IPS DF 6.9 (cell line): ENCODE measurements at places on chromosomes 7 and 10.

GRCh38 chr10:17195083-17195482 is 6.4 kb downstream of the TRDMT1 start:
- DNase-seq: no peak

GRCh38 chr7:105097619-105098018 is 83.6 kb downstream of the KMT2E start:
- no peak for DNase-seq

DNA sequence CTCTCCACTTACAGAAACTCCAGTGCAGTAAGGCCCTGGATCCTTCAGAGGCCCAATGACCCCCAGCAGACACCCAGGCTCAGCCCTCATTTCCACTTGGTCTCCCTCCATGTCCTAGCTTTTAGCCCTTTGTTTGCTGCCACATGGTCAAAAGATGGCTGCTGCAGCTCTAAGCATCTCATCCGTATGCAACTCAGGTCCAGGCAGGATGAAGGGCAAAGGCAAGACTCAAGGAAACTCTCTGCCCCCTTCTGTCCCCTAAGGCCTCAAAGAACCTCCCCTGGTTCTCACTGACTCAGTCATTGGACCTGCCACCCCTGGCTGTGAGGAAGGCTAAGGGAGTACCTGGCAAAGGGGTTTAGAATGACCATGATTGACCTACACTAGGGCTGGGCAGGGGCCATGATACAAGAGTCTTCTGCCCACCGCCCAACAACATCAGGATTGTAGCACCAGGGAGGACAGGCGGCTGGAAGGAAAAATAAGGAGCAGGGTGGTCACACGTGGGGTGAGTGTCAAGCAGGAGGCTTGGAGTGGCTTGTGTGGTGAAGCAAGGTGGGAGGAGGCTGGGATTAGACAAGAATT is 303.8 kb upstream of the ZMIZ1 start:
- no peak for DNase-seq

DNA sequence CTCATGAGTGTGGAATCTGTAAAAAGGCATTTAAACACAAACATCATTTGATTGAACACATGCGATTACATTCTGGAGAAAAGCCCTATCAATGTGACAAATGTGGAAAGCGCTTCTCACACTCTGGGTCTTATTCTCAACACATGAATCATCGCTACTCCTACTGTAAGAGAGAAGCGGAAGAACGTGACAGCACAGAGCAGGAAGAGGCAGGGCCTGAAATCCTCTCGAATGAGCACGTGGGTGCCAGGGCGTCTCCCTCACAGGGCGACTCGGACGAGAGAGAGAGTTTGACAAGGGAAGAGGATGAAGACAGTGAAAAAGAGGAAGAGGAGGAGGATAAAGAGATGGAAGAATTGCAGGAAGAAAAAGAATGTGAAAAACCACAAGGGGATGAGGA is 207.7 kb downstream of the ZEB1 start:
- no peak for DNase-seq

DNA sequence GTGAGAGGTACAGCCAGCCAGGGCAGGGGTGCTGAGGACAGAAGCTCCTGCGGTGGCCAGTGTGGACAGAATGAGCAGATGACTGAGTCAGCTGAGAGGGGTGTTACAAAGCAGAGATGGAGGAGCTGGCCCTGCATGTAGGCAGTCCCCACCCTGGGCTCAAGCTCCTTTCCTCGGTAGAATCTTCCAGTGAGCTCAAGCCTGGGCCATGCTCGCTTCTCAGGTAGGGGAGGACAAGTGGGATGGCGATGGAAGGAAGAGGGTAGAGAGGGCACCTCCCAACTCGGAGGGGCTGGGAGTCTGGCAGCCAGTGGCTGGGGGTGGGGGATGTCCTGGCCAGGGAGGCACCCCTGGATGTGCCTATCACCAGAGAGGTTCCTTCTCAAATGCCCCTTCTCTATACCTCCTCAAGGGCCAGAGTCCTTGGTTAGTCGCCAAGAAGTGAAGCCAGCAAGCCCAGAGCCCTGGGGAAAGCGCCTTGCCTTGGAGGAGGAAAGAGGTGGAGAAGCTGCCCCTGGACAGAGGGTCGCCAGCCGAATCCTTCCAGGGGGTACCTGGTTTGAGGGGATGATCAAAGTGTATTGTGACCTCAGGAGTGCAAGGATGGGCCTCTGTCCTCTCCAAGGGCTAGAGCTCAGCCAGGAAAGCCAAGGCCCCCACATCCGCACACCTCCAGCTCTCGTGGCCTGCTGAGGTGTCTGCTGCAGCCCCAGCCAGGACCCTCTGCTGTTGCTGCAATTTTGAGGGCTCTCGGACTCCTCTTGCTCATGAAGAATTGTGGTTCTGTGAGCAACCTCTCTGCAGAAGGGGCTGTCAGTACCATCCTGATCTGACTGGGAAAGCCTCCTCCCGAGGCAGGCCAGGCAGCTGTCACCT is 88.6 kb upstream of the MACROH2A2 start:
- DNase-seq: no peak

DNA sequence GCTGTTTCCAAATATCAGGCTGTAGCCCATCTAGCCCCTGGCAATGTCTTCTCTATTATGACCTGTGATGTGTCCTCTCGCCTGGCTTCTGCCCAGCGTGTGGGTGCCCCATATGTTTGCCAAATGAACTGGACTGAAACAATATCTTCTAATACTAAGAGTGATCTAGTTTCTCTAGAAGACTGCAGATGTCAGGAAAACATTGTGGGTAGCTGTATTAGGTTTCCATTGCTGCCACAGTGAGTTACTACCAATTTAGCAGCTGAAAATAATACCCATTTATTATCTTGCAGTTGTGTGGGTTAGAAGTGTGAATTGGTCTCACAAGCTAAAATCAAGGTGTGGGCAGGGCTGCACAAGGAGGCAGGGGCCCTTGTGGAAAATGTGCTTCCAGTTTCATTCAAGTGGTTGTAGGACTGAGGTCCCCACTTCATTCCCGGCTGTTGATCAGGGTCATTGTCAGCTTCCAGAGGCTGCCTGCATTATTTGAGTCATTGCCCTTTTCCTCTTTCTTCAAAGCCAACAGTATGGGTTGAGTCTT is 202.8 kb upstream of the BMPER start:
- DNase-seq: no peak

DNA sequence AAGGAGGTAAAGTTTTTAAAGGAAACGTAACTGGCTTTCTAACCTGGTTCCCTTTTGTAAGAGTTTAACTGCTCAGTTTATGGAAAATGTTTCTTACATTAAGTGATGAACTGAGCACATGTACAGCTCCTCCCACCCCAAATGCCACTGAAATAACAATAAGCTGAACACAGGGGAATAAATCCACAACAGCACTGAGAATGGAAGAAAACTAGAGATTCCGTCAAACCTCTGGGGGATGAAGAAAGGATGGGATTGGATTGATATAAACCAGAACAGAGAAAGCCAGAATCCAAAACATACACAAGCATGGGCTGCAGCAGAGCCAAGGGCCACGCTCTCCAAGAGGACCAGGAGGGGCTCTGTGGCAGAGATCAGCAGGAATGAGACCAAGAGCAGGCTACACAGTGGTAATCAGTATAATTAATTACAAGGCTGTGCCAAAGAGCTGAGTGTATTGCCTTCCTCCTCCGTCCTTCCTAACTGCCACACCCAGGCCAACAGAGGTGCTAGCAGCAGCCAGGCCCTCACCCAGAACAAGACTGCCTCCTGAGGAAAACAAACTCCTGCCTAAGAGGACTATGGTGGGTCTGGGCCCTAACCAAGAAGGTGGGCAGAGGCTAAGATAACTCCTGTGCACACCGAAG is 73.9 kb downstream of the KIAA1549 start:
- DNase-seq: no peak

GRCh38 chr10:122052701-122053100 is 63.7 kb downstream of the TACC2 start:
- DNase-seq: no peak

DNA sequence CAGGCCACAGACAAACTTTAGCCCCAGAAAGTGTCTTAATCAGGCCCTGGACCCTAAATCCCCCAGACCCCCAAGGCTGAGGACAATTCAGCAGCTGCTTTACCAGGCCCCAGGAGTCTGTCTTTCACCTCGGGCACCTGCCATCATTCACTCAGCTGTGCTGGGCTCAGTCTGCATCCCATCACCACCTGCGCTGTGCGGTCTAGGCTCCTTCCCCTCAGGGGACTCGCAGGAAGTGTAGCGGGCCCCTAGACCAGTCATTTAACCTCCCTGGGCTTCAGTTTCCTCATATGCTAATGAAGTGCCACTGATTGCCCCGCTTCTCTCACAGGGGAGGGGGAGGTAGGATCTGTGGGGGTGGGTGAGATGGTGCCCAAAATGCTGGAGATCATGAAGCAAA is 76.4 kb upstream of the ZMIZ1 start:
- DNase-seq: no peak

- no peak for DNase-seq
Measured at GRCh38 chr7:1864161-1864940, 194.3 kb downstream of the ELFN1 start.

DNA sequence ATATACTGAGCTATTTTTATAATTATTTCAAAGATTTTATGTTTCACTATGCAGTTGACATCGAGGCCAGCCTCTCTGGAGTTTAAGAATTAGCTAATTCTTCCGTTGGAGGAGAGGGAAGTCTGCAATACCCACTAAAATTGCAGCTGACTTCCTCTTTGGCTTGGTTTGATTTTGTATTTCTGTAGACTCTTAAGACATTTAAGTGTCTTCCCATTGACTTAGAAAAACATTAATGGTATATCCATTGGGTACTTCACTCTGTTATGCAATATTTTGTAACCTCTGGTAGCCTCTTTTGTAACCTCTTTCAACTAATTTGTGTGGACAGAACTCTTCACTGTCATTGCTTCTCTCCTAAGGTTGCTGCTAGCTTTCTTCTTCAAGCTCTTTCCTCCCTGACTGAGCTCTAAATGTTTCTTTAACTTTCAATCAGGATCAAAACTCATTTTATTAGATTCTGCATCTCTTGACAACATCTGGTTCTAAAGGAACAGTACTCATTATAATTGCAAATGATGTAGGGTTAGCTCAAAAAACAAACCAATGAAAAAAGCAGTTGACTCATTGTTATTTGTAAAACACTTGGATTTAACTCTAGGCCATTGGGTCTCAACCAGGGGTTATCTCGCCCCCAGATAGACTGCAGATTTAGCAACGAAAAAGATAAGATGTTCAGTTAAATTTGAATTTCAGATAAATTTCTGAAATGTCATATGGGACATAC is 1.7 kb upstream of the ANKRD22 start:
- DNase-seq: no peak

- DNase-seq: no peak
Measured at GRCh38 chr10:14775656-14776055, 959 bp upstream of the FAM107B start.

DNA sequence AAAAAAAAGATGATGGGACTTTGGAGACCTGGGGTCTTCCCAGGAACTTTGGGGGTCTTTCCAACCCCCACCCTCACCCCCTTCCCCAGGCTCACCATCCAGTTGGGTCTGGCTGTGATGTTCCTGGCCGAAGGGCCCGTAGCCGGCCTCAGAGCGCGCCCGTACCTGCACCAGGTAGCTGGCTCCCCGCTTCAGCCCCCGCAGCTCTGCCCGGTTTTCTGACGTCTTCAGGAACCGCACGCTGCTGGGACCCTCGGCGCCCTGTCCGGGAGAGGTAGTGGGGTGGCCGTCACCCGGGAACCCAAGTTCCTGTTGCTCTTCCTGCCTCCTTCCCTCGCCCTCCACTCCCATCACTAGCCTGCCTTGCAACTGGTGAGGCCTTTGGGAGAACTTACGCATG is 10.2 kb downstream of the EPHB4 start:
- no peak for DNase-seq

DNA sequence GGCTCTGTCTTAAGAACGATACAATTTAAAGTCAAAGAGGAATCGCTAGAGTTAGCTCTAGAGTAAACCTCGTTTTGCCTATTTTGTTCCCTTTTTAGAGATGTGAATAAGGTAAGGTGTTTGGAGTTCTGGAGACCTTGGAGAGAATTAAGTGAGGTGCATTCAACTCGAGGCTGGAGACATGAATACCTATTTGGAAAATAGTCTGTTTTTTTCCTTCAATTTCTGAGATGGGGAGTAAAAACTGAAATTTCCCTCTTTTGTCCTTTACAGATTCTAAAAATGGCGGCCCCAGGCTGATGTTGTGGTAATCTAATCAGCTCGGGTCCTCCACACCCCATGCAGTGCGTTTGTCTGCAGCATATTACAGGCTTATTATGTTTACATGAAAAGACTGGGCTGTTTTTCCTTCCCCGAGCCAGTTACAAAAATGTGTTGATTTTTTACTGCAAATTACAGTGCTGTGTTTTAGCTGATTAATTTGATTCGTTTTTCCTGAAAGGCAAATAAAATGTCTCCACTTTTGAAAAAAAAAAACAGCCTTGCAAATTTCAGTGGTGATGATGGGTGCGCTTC is 1.5 kb downstream of the KMT2E start:
- DNase-seq: no peak

DNA sequence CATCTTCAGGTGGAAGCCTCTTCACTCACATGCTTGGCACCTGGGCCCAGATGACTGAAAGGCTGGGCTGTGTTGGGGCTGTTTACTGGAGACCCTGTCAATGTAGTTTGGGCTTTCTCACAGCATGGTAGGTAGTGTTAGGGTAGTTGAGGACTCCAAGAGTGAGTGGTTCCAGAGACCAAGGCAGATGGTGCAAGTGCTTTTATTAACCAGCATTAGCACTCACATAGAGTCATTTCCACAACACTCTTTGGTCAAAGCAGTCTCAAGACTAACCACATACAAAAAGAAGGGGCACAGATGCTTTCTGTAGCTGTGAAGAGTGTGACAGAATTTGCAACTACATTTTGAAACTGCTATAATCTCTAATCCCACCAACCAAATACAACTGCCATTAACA is 135.0 kb downstream of the RTKN2 start:
- no peak for DNase-seq

GRCh38 chr10:107966826-107967225 is 802.3 kb upstream of the SORCS1 start:
- DNase-seq: no peak

GRCh38 chr7:33050535-33051318 is 11.8 kb downstream of the NT5C3A start:
- no peak for DNase-seq

GRCh38 chr7:50197549-50197948 is 104.5 kb upstream of the ZPBP start:
- DNase-seq: peak; percentile 13
